Fibroblast of gingiva (primary cell): ENCODE measurements at places on chromosomes 16 and 17.
A peak's percentile ranks its signal among the peaks of the same experiment; 100 is the strongest.

DNA sequence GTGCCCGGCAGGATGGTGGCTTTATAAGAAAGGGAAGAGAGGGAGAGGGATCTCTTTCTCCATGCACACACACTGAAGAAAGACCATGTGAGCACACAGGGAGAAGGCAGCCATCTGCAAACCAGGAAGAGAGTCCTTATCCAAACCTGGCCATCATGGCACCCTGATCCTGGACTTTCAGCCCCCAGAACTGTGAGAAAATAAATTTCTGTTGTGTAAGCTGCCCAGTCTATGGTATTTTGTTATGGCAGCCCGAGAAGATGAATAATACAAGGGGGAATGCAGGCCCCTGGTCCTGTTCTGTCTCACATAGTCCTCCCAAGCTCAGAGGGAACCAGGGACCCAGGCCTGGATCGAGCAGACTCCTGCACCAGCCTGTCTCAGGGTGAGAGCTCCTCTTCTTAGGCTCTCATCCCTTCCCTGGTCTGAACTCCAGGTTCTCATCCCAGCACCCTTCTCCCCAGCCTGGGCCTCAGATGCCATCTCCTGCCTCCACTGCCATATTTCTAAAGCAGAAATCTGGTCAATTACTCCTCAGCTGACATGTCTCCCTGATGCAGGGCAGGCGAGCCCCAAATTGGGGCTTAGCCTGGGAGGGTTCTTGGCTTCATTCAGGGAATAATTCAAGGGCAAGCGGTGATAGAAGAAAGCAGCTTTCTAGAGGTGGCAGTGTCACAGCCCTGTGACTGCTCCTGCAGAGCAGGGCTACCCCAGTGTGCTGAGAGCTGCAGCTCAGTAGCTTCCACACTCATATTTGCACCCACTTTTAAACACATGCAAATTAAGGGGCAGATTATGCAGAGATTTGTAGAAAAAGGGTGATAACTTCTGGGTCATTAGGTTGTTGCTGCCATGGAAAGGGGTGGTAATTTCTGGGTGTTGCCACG is 28.8 kb downstream of the IGFBP4 start:
- DNase-seq: peak; percentile 33

DNA sequence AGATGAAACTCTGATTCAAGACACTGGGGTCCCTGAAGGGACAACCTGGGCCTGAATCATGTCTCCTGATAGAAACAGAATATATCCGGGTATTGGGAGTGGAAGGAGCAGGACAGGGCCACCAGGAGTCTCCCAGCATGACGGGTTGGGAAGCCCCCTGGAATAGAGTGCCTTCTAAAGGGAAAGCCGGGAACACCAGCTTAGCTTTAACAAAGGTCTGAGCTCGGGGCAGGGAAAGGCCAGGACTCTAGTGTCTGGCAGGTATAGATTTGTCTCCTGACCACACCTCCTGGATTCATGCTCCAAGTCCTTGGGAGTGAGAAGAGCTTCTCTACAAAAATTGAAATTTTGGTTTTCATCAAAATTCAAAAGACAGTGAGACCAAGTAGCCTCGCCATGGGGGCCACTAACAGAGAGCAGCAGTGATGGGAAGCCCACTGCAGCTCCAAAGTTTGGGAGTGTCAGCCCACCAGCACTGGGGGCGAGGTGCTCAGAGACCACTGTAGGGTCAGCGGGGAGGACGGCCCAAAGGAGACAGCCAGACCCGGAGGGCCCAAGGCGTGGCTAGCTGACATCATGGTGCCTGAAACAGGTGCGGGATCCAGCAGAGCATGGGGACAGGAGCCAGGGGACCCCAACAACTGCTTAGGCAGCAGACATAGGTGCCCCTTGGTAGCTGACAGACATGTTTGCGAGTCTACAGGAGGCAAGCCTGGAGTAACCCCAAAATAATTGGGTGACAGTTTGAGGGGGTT is 81.0 kb downstream of the C16orf78 start:
- no peak for DNase-seq

DNA sequence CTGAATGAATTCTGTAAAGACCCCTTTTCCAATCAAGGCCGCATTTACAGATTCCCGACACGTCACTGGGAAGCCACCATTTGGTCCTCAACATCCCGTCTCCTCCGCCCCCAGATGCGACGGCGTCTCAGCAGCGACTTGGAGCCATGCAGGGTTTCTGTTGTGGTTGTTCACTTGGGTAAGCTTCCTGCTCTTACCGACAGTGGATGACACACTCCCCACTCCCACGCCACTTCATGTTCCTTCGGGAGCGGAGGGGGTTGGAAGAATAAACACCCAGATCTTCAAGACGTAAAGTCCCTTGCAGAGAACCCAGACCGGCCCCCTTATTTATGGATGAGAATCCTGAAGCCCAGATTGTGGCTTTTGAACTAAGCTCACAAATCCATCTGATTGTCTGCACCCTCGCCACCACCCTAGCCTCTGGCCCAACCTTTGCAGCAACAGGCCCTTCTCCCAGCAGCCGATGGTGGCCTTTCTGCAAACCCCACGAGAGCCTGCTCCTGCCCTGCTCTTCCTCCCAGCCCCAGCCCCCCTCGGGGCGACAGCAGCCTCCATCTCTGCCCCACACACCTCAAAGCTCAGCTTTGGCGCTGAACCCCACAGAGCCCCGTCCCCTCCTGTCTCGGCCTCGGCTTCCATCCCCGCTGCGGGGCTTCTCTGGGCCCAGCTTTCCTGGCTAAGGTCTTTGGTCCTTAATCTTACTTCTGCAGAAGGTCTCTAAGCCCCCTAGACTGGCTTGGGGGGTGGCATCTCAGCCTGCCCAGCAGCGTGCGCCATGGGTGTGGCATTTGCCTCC is 19.0 kb upstream of the OSGIN1 start:
- no peak for DNase-seq

- no peak for DNase-seq
These were observed 17.4 kb upstream of the STAC2 start for GRCh38 chr17:39243155-39243554.

- no peak for DNase-seq
These were observed 122.3 kb downstream of the PCTP start for GRCh38 chr17:55873017-55873758.

GRCh38 chr16:85195900-85196772 is 83.9 kb upstream of the CIBAR2 start:
- no peak for DNase-seq

- peak; percentile 46 for DNase-seq
These were observed 1.6 kb downstream of the MRM1 start for GRCh38 chr17:36602924-36603384.

GRCh38 chr17:63675607-63676546 is 24.0 kb downstream of the LIMD2 start:
- DNase-seq: peak; percentile 48

DNA sequence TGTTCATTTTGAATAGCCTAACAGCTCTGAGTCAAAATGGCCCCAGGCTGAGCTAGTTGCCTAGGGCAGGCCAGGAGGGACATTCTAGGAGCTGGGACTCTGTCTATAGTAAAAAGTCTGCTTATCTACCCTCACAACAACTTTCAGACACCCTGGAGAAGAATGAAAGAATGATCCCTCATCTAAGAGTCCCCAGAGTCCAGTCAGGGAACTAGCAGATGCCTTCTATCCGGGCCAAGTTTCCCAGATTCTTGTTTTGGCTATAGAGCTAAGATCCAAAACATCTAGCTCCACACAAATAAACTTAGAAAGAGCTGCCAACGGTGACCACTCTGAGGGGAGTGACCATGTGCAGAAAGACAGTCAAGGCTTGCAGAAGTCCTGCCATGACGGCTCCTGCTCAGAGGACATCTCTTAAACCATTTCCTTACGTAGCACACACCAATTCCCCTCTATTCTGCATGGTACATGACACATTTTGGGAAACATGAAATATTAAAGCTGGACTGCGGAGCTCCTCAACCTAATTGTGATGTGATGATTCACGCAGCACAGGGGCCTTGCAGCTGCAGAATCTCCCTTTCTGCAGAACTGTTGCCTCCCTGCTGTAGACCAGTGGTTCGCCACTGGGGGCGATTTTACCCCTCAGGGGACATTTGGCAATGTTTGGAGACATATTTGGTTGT is 24.2 kb downstream of the FAM20A start:
- DNase-seq: peak; percentile 96

DNA sequence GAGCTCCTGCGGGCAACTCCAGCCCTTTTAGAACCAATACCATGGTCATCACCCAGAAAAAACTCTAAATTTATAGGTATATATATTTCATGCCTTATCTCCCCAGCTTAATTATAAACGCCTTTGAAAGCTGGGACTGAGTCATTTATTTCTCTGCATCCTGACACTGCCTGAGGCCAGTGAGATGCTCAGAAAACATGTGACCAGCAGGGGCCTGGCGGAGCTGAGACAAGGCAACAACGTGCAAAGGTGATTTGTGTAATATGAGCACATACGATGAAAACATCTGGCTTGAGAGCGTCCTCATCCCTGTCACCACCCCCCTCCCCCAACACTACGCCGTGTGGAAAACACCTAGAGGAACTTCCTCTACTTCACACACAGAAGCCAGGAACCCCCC is 22.7 kb downstream of the NXN start:
- no peak for DNase-seq

- no peak for DNase-seq
These were observed 9.6 kb downstream of the MYO19 start for GRCh38 chr17:36525113-36525512.

DNA sequence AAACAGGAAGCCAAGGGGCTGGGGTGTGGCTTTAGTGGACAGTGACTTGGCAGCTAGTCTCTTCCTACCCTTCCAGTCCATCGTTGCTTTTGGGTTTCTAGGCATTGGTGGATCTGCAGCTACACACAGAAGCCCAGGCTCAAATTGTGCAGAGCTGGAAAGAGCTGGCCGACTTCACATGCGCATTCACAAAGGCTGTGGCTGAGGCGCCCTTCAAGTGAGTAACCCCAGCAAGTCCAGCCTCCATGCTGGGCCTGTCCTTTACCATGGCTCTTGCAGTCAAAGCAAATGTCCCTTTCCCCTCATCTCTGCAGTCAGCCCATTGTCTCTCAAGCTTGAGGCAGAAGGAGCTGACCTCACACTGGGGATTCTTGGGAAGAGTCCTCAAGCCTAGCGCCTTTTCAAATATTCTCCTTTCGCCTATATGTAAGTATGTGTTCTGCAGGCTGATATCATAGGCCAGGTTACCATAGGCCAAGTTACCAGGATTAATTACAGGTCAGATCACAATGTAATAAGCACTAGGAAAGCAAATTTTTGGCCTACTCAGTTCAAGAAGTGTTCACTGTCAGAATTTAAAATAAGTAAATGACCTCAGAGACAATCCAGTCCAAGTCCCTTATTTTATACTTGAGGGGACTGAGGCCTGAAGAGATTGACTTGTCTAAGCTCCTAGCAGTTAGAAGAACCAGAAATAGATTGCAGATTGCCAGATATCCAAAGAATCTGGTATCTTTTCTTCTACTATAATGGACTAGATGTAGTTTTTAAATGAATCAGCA is 6.5 kb downstream of the EME1 start:
- DNase-seq: no peak

GRCh38 chr17:67436233-67436632 is 59.2 kb downstream of the PITPNC1 start:
- DNase-seq: no peak

GRCh38 chr16:5069854-5070253 is 1.8 kb upstream of the ALG1 start:
- DNase-seq: no peak

DNA sequence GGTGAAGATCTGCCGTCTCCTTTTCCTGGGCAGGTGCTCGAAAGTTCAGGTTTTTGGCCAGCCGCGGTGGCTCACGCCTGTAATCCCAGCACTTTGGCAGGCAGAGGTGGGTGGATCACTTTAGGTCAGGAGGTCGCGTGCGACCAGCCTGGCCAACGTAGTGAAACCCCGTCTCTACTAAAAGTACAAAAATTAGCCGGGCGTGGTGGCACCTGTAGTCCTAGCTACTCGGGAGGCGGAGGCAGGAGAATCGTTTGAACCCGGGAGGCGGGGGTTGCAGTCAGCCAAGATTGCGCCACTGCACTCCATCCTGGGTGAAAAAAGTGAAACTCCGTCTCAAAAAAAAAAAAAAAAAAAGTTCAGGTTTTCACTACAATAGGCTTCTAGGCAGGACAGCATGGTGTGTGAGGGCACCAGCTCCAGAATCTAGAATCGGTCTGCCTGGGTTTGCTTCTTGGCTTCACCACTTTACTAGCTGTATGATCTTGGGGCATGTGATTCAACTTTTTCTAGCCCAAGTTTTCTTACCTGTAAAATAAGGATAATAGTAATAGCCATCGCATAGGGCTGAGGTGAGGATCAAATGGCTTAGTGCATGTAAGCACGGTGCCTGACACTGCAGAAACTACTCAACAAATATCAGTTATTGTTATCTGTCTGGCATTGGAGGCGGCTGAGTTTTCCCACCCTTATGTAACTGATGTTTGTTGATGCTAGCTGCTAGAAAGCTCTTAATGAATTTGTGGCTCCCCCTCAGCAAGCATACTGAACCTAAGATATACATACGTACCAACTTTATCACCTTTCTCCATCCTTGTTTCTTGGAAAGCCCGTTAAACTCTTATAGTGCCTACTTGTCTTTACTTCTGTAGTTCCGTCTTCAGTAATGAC is 1.3 kb downstream of the PSMD12 start:
- no peak for DNase-seq

DNA sequence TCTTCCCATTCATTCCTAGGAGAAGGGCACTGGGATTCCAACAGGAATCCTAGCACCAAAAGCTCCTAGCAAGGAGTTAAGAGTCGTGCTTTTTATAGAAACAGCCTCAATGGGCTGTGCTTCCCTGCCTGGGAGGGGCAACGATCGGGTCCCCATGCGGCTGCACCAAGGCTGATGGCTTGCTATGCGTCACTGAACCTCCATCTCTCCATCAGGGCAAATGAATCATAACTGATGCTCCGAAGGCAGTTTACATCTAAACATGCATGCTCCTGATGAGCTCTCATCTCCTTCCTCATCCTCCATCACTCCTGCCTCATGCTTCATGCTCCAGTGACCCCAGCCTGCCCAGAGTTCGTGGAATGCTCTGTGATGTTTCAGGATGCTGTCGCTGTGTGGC is 270.5 kb downstream of the FOXL1 start:
- no peak for DNase-seq

DNA sequence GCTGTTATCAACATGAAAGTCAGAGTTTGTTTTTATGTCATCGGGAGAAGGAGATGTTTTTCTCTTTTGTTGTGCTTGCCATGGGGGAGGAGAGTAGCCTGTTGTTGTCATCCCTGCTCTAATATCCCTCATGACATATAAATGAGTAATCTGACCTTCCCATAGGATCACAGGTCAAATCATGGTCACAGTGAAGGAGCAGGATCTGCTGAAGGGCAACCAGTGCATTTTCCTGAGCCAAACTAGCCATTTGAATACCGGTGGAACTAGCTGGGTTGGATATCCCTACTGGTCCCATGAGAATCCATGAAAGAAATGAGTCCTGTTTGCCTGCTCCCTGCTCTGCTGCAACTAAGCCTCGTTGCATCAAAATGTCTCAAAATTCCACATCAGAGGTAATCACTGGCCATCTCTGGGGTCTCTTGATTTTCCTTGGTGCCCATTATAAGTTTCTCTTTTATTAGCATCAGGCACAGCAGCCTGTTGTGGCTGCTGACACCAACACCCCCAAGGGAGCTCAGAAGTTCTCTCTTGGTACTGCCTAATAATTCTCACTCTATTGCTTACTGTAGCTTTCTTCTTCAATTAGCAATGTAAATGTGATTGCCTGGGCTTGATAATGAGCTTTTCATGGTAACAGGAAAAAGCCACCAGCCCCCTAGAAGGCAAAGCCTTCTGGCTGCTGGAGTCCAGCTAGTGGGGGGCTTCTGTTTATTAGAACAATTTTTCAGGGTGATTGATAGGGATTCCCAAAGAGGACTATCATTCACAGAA is 211.4 kb upstream of the ERCC4 start:
- DNase-seq: no peak
